ENCODE measurements at places on chromosomes 13 and 19.

DNA sequence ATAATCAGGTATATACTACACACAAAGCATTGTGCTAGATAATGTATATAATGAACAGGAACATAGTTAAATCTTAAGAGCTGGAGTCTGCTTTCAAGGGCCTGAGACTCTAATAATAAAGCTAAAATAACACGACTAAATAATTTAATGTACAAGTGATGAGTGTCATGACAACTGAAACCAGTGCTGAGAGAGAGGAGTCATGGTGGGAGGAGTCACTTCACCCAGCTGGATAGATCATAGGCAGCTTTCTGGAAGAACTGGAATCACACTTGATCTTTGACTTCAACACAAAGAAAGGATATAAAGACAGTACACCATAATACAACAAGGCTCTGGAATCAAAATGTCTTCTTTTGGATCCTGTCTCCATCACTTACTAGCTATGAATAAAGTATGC is 7.1 kb downstream of the RBM26 start:
- peak; percentile 17 for DNase-seq

DNA sequence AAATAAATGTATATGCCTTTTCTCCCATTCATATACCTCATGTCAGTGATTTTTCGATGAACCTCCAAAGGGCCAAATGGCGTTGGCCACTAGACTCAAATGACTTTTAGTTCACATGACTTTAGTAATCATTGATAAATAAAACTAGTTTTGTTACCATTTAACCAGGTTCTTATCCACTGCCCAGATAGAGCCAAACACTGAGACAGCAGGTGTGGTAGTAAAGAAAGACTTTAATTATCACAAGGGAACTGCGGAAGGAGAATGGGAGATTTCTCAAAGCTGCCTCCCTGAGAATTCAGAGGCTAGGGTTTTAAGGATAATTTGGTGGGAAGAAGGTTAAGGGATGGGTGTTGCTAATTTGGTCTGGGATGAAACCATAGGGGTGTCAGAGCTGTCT is 19.4 kb upstream of the KBTBD6 start:
- DNase-seq = no peak

DNA sequence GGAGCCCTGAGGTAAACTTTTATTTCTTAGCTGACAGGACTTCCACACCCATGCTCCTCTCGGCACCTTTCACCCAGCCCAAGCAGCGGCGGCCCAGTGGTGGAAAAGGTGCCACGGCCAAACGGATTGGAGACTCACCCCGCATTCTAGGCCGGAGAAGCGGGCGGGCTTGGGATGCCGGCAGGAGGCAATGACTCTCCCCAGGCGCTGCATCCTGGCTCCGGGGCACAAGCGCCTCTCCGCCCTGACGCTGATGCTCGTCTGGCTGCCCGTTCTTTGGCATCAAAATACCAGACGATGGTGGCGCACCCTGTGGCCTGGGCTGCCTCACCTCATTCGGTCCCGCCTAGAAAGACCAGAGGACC is 6.7 kb upstream of the ZNF606 start:
- DNase-seq = no peak

DNA sequence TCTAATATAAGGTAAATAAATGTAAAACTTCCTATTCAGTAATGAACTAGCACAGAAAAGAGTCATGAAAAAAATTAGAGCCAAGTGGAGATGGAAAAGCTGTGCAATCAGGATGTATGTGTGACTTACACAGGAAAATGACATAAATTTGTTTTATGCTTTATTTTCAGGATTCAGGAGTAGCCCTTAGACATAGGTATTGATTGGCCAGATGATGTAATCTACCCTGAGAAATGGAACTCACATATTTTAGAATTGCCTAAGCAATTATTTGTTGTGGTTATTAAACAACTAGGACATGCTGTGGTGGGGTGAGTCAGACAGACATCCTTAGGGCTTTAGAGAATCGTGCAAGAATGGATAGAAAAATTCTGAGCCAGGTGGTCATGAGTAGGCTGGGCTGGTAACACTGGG is 110.6 kb downstream of the PCDH9 start:
- no peak for DNase-seq

DNA sequence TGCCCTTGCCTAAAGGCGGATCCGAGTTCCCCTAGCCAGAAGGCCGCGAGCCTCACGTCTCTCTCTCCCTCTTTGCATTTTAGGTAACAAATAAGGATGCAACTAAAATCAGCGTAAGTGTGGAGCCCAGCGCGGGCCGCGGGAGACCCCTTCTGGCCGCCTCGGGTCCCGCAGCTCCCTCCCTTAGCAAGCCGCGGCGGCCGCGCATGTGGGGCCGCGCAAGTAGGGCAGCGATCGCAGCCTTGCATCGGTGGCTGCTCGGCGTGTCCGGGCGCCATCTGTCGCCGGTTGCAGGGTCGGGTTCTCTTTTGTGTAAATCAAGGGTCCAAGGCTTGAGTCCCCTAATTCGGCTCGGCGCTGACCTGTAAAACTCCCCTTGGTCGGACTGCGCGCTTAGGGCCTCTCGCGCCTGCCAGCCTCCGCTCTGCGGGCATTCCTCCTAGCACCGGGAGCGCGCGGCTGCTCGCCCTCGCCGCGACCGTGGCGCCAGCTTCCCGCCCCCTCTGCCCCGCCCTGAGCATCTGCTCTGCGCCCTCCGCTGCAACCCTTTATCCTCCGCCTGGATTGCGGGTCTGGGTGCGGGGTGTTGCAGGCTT is 2.7 kb downstream of the VSTM2B start:
- DNase-seq = peak; percentile 88

DNA sequence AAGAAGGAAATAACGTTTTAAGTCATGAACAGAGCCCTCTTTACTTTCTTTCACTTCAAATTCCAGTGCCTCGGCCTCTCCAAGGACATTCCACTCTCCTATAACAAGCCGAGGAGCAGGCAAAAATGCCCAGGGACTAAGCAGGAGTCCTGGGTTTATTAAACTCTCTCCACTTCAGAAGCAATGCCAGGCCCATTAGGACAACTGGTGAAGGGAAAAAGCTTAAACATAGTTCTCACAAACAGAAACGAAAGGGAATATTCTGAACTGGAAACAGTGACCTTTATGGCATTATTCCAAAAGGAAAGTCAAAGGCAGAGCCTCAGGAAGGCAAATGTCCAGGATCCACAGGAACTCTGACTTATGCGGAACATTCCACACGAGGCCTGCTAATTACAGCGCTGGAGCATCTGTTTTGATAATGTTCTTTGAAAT is 30.9 kb upstream of the MED4 start:
- no peak for DNase-seq

- no peak for DNase-seq
Measured at GRCh38 chr13:30440910-30441703, 18.8 kb downstream of the UBE2L5 start.

DNA sequence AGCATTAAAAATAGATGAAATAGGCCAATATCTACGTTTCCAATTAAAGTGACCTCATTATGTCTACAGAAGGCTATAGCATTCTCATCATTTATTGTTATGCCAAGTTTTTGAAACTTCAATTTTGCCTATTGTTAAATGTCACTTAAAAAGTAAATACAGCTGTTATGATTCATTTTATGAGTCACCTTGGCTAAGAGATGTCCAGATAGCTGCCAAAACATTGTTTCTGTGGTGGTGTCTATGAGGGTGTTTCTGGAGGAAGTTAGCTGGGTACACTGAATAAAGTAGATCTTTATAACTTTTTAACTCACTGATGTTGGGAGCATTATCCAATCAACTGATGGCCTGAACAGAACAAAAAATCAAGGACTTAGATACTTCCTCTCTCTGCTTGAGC is 1209.7 kb upstream of the PCDH9 start:
- DNase-seq = no peak

GRCh38 chr13:62019858-62020257 is 604.2 kb upstream of the PCDH20 start:
- no peak for DNase-seq

GRCh38 chr13:114071410-114071809 is 61.0 kb downstream of the RASA3 start:
- DNase-seq = no peak

GRCh38 chr13:48561466-48562235 is 28.8 kb upstream of the RCBTB2 start:
- DNase-seq = peak; percentile 11

DNA sequence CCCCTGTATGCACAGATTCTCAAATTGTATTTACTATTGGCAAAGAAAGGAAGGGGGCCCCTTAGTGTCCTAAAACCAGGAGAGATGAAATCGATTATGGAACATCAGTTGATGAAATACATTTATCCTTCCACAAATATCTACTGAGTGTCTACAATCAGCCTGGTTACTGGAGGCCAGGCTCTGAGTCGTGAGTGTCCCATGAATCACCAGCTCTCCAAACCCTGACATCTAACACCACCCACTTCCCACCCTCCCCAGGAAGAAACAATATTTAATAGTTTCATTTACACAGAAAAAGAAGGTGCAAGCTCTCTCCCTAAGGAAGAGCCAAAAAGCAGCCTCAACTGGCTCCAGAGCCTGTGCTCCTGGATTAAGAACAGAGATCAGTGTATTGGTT is 25.2 kb downstream of the KCTD15 start:
- no peak for DNase-seq

- no peak for DNase-seq
Measured at GRCh38 chr19:54426291-54426931, 11.1 kb downstream of the TTYH1 start.

DNA sequence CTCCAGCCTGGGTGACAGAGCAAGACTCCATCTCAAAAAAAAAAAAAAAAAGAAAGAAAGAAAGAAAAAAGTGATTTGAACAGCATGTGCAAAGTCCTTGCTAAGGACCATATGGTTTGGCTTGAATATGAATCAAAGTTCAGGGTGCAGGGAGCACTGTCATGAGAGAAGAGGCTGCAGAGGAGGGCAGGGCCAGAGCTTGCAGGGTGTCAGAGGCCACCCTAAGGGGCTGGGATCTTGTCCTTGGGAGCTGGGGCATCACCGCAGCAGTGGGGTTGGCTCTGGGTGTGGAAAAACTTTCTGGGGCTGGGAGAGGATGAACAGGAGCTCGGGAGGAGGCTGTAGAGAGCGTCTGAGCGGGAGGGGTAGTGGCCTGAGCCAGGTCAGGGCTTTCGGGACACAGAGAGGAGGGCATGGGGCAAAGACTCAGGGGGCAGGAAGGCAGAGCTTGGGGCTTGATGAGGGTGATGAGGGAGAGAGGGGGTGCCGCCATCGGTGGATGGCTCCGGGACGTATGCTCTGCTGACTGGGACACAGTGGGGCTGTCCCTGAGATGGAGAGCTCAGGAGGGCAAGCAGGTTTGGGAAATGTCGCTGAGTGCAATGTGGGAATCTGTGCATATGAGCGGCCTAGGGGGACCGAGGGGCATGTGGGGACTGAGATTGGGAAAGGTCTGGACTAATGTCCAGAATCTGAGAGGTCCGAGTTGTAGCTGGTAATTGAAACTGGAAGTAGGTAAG is 3.0 kb downstream of the TRPM4 start:
- no peak for DNase-seq

- no peak for DNase-seq
Measured at GRCh38 chr13:97961340-97961739, 7.9 kb downstream of the IPO5 start.

- DNase-seq = no peak
Measured at GRCh38 chr13:100525453-100526317, 62.9 kb downstream of the GGACT start.

DNA sequence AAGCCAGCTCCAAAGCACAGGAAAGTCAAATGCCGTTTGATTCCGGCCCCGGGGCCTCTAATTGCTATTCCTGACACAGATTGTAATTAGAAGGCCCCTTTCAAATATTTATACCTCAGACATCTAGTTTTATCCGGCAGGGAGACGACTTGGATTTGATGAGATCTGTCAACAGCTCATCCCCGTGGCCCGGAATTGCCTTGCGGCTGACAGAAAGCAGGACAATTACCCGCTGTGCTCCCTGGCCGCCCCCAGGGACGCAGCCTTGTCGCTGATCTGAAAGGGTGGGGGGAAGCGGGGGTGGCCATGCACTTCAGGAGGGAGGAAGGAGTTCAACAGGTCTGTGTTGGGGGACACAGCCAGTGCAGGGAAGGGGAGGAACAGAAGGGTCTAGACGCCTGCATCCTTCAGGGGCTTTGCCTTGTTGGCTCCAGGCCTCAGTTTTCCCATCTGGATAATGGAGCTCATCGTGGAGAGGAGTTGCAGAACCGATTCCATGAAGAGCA is 1.8 kb upstream of the SHD start:
- DNase-seq = no peak

GRCh38 chr19:13163609-13164342 is 13.6 kb downstream of the IER2 start:
- DNase-seq = peak; percentile 78

DNA sequence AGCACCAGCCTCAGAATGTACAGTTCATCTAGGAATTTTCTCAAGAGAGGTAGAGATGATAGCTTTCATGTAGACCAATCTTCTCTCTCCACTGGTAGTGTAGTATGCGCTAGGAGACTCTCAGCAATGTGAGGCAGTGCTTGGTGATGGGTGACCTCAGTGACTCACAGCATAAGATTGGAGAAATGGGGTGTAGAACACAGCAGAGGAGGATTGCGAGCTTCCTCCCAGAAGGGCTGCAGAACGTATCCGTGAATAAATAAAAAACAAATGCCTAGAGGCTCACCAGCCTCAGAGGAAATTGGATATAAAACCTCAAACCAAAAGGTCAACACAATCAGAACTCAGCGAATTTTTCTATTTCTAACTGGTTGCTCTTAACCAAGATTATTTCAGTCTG is 182.9 kb upstream of the RXFP2 start:
- DNase-seq = no peak

DNA sequence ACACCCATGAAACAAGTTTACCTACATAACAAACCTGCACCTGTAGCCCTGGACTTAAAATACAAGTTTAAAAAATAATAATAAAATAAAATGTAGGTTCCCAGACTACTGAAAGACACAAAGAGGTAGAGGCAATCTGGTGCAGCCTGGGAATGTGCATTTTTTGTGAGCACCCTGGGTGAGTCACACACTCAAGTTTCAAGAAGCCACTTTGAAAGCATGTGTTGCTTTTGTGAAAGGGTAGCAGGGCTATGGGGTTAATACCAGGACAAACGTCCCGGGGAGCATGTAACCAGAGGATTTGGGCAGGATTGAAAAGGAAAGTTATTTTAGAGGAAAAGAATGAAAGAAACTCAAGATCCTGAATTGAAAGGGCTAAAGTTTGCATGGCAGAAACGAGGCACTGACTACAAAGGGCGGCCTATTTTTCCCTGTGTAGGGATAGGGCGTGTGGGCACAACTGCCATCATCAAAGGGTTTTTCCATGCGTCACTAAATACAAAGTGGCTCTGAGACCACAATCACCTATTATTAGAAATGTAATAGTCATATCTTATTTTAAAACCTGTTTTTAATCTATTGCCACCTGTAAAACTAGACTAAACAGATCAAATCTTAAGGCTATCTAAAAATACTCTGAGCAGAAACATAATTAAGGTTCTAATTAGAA is 314.9 kb downstream of the COG6 start:
- no peak for DNase-seq

DNA sequence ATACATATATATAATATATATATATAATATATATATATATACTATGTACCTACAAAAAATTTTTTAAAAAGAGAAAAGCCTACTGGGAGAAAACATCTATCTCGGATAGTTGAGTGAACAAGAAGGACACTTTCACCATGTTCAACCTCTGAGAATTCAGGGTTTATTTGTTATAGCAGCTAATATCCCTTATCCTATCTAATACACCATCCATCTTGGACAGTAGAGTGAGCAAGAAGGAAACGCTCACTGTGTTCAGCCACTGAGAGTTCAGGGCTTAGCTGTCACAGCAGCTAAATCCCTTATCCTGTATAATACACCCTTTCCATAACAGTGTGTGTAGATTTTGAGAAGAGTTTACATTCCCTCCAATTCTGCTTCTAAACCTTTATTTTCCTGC is 38.1 kb upstream of the CACNA1A start:
- DNase-seq = no peak

GRCh38 chr13:42595253-42595571 is 21.3 kb downstream of the TNFSF11 start:
- DNase-seq = no peak

GRCh38 chr13:97967948-97968347 is 14.5 kb downstream of the IPO5 start:
- DNase-seq = no peak
